GM10248 (cell line): ENCODE measurements at places on chromosomes 5 and 9.

GRCh38 chr9:6819112-6819511 is 61.3 kb downstream of the KDM4C start:
- no peak for DNase-seq

DNA sequence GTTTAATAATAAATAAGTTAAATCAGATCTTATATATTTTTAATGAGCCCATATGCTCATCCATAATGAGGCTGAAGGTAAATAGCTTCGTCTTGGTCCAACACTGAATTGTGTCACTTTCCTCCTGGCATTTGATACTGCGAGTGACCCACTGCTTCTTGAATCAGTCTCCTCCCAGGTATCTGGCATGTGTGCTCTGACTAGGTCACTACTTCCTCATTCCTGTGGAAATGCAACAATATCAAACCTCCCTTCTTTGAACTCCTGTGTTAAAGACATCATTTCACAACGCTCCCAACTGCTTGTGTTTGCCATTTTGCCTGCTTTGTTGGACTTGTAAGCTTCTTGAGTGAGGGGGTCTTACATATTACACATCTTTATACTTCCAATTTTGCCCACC is 157.7 kb downstream of the SLC24A2 start:
- DNase-seq = no peak

DNA sequence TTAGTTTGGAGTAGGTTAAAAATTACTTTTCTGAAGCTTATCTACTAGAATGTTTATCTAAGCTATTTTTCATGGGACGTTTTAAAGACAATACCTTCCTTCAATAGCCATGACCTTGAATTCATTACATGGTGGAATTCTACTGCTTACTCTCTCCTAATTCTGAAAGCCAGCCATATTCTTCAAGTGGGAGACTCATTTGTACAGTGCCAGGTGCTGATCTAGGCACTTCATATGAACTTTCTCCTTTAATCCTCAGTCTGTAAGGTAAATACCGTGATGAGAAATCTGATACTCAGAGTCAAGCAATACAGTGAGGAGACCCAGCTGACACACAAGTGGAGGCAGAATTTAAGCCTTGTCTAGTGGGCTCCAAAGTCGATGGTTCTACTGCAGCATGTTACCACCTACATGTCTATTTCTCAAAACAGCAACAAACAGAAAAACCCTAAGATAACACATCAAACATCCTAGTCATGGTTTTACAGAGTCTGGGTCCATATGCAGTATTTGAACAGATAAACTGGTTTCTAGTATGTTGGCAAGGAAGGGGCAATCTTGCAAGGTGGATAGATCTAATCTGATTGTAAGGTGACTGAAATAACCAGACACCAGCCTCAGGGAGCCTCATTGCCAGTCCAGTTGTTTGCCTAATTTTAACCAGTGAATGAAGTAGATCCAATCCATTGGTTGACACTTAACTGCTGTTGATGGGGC is 243.7 kb downstream of the PIK3R1 start:
- no peak for DNase-seq

- DNase-seq = no peak
These were observed 36.2 kb downstream of the NUP214 start for GRCh38 chr9:131161585-131161984.

- DNase-seq = peak; percentile 67
These were observed 27.2 kb downstream of the MAML1 start for GRCh38 chr5:179759581-179760551.

DNA sequence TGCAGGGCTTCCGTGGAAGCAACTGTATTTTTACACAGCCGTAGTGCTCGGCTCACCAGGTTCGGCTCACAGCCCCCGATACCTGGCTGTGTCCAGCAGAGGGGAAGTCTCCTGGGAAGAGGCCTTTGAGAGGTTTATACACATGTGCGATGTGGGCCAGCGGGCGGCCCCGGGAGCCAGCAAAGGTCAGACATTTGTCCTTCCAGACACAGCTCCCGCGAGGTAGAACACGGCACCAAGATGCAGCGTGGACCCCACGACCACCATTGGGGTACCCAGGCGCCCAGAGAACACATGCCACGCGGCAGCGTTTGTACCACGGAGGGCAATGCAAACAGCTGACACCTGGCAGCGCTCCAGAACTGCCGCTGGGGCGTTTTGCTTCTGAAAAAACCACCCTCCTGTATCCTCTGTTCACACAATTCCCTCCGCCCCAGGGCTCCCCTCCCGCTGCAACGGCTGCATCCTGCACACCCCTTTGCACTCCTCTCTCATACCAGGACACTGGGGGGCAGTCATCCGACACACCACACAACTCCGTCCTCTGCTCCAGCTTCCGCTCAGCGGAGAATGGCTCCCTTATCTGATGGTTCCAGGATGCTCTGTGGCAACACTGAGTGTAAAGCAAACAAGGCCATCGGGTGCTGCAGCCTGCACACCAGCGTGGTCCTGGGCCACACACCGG is 235.3 kb downstream of the SYK start:
- DNase-seq = peak; percentile 57

- DNase-seq = no peak
These were observed 107.2 kb upstream of the MAMDC2 start for GRCh38 chr9:69936427-69936826.

DNA sequence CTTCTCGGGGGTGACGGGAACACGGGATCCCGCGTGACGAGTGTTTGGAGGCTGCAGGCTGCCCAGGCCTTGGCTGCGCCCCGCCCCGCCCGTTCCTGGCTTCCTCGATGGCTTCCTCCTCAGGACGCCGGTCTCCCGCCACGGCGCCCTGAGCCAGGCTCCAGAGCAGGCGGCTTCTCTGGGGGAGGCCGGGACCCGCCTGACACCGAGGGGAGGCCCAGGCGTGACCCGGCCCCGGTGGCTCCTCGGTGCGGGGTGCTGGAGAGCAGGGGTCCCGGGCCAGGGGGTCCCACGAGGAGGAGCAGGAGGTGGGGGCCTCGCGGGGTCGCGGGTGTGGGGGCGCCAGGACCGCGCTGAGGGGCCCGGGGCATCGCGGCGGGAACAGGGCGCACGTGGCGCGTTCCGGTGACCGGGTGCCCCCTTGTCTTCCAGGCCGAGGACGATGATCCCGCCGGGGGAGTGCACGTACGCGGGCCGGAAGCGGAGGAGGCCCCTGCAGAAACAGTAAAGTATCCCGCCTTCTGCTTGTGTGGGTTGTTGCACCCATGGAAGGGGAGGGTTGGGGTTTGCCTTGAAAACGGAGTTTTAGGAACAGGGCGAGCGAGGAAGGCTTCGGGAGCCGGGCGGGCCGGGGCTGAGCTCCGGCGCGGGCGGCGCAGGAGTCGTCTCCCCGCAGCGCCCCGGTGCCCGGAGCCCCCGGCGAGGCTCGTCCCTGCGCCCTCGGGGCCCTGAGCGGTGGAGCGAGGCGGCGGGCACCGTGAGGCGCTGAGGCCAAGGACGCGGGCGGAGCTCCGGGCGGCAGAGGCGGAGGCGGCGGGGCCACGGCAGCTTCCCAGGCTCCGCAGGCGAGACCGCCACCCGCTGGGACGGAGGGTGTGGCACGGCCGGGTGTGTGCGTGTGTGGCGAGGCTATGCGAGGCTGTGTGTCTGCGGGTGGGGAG is 22.2 kb downstream of the AHRR start:
- DNase-seq = peak; percentile 78

DNA sequence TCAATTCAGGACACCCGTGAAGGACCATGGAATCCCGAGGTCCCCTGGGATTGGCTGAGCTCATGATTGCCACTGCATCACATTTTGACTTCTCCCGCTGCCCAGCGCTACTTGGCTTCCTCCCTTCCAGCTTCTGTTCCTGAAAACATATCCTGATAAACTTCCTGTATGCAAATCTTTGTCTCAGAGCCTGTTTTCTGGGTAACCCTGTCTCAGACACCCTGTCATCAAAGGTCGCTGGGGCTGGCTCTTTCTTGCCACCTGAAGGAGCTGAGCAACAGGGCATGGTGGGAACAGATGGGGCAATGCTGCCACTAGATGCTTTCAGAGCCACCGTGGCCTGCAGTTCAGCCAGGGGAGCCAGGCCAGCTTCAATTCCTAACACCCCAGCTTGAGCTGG is 154.3 kb upstream of the TBC1D2 start:
- no peak for DNase-seq

GRCh38 chr9:110370315-110370714 is 32.7 kb upstream of the TXNDC8 start:
- DNase-seq = no peak

GRCh38 chr9:4287386-4287785 is 12.5 kb downstream of the GLIS3 start:
- DNase-seq = no peak

- DNase-seq = peak; percentile 64
These were observed 20.0 kb upstream of the GDNF start for GRCh38 chr5:37859805-37860204.

GRCh38 chr9:5841771-5842573 is 9.1 kb upstream of the ERMP1 start:
- no peak for DNase-seq

GRCh38 chr5:127705120-127705892 is 2.1 kb downstream of the CCDC192 start:
- no peak for DNase-seq

- no peak for DNase-seq
These were observed 335.2 kb upstream of the TARS1 start for GRCh38 chr5:33105521-33105941.

- no peak for DNase-seq
These were observed 150.5 kb upstream of the ELL2 start for GRCh38 chr5:96112123-96112670.

GRCh38 chr5:151718153-151718552 is 31.4 kb upstream of the SPARC start:
- DNase-seq = no peak

DNA sequence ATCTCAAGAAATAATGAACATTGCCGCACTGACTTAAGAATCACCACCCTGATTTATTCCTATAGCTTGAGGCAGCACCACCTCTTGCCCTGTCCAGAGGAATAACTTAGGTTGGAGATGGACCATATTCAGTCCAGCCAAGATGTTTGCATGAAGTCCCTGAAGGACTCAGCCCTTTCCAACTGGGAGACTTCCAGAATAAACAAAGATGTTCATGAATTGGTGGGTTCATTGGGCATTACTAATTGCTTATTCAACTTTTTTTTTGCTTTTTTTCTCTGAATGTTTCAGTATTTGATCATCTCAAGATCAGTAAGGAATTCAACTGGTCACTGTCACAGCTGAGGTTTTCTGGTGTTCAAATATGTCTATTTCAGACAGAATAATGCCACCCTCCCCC is 470.6 kb downstream of the CCDC171 start:
- no peak for DNase-seq

DNA sequence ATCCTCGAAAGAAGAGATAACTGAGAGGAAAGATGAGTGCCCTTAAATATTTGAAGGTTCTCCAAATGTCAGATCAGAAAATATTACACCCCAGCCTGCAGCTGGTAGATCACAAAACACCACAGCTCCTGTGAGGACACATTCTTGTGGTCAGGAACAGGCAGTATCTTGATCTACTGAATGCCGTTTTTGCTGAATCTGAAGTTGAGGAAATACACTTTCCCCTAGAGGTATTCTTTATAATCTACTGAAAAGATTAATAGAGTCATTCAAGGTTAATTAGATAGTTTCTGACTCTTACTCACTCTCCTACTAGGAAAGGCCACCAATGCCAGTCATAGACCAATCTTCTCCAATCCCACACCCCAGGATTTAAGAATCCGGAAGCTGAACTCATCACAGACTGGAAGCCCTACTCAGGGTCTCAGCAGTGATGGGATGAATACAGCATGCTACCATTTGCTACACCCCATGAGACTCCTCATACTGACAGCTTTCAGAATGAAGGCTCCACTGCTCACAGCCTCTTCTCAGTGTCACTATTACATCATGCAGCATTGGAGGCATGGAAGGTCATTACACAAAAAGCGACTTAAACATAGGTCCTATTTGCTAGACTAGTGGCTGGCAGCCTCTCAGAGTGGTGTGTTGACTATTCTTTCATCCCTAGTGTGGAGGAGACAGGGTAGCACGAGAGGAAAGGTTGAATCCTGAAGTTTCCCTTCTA is 143.9 kb upstream of the SLC1A3 start:
- no peak for DNase-seq

DNA sequence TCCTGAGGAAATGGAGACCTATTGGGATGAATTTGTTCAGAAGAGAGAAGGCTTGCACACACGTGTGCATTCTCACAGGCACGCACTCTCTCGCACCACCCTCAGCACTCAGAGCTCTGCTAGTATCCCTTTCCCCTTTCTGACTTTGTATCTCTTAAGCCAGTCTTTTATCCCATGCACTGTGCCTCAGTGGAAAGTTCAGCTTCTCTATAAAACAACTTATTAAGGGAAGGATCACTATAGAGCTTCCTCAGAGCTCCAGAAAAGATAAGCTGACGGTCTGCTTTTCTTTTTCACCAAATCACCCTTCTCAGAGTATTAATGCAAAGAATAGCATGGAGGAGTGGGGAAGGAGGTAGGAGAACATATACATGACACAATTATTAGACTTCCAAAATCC is 207.8 kb downstream of the ENC1 start:
- no peak for DNase-seq

GRCh38 chr9:98726735-98727134 is 18.0 kb upstream of the GABBR2 start:
- no peak for DNase-seq

DNA sequence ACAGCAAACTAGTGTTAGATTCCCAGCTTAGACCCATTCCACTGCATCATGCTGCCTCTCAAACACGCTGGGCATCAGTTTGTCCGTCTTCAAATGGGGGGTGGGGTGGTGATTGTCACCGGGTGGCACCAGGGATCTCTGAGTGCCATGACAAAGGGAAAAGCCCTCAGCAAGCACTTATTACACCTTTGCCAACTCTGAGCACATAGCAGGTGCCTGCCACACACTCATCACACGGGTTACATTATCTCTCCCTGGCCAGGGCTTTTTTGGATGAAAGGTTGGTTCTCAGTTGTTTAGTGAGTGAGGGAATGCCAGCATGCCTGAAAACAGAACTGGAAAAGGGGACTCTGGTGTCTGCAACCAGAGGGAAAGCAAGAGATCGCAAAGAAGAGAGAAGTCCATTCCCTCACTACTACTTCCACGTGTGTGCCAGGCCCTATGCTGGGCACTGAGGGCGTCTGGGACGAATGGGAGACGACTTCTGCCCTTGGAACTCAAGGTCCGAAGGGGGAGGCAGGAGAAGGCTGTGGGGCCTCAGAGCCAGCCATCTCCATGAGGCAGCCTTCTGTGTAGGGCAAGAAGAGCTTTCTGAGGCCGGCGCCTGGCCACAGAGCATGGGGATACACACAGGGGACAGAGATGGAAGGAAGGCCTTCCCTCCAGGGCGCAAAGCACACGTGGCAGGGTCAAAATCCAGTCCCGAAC is 48.9 kb downstream of the PAX5 start:
- no peak for DNase-seq

- peak; percentile 20 for DNase-seq
These were observed at the start of gene PCDHB10 for GRCh38 chr5:141192110-141192725. Gene PCDHB10, plus strand, starts transcription at chr5:141192353. Its CDS starts 200 bp downstream, at chr5:141192553.
